ENCODE measurements at places on chromosomes 13 and 19.

GRCh38 chr13:46756977-46757376, 40.0 kb downstream of the ESD start:
- no peak for DNase-seq

DNA sequence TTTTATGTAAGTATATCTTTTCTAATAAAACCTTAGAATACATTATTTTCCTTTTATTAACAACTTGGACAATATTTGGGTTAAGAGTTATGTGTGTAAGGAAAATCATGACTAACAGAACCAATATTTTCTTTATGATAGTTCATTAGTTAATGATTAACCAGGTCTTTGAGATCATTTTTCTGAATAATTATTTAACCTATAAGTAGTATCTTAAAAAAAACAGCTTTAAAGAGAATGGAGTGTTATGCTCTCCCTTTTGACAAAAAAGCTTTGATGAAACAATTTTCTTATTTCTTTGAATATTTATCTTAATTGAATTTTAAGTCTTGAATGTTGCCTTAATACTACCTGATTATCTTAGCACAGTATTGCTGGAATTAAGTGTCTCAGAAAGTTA, 3.8 kb downstream of the SLAIN1 start:
- no peak for DNase-seq

DNA sequence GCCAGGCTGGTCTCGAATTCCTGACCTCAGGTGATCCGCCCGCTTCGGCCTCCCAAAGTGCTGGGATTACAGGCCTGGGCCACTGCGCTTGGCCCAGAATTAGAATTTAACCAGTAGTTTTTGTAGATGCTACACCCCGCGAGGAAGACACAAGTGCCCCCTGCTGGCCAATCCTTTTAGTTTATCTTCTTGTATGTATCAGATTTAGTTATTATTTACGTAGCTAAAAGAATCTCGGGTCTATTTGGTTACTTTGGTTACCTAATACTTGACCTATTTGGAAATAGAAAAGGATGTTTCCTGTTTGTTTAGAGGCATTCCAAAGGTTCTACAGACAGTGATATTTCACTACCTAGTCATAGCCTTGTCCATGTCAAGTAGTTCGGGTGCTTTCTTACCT, 22.0 kb downstream of the MUC16 start:
- no peak for DNase-seq

DNA sequence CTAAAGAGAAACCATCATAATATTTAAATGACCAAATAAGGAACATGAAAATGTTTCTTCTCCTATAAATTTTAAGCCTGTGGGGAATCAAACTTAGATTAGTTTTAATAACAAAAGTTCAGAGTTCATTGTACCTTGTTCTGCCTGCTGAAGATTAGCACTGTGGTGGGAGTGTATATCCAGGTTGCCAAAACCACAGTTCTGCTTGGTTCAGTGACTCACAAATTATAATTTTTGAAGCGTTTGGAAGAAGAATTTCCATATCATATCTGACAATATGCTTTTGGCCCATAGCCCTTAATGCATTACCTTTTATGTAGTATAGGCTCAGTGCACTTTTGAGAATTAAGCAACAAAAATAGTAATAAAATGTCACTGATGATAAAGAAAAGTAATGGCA, 545.2 kb downstream of the GPC6 start:
- DNase-seq, result no peak

DNA sequence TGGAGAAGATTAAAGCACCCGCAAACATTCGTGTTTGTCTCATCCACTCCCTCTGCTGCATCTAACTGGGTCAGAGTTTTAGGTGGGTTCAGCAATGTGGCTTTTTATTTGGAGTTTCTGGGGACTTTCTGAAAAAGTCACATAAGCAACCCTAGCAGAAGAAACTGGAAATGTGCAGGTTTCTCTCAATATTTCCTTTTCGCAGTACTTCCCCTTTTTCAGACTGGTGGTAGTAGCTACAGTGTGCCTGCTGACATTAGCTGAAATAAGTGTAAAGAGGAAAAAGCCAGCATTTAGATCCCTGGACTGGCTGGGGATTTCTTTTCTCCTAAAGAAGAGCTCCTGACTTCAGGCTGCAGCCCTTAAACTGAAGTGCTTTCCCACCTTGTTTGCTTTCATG, 15.9 kb upstream of the OLFM4 start:
- no peak for DNase-seq

DNA sequence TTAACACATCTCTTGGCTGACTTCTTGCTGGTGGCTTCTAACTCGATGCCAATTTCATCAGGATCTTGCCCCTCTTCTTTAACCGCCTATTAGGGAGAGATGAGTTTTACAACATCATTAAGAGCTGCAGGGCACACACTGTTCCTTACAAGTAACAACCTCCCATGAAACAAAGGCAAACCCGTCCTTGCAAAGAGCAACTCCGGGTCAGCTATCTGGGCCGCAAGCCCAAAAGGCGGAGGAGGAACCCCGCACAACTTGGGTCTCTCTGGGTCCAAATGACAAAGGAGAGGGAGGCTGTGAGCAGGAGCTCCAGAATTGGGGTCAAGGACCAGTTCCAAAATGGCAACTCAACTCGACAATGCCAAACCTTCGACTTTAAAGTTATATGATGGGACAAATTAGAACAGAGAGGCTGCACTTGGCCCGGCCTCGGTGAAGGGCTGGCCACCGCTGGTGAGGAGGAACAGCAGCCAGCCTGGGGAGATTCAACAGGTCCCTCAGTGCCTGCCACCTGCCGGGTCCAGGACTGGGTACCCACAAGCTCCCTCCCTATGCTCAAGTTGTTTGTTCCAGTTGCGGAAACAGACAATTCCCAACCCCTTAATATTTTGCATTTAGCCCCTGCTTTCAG, 1.1 kb downstream of the SAFB2 start:
- no peak for DNase-seq

DNA sequence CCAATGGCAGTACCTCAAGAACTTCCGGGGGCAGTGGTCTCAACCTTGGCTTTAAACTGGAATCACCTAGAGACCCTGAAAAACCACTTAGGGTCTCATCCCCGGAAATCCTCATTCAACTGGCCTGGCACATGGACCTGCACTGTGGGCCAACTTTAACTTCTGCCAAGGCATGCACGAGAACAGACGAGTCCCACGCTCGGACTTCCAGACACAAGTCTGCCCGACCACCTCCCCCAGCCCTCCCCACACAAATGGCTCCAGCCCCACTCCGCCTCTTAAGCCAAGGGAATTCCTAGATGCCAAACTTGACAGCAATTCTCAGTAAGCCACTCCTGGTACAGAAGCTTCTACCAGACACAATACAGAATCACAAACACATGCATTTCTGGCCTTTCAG, 114.0 kb downstream of the STK24 start:
- DNase-seq, result no peak

GRCh38 chr13:44989941-44990340, 603 bp downstream of the GPALPP1 start:
- no peak for DNase-seq

GRCh38 chr13:46051968-46052318, 603 bp downstream of the ZC3H13 start:
- no peak for DNase-seq

- DNase-seq, result no peak
Measured at GRCh38 chr19:18849838-18850400, 18.2 kb downstream of the UPF1 start.

DNA sequence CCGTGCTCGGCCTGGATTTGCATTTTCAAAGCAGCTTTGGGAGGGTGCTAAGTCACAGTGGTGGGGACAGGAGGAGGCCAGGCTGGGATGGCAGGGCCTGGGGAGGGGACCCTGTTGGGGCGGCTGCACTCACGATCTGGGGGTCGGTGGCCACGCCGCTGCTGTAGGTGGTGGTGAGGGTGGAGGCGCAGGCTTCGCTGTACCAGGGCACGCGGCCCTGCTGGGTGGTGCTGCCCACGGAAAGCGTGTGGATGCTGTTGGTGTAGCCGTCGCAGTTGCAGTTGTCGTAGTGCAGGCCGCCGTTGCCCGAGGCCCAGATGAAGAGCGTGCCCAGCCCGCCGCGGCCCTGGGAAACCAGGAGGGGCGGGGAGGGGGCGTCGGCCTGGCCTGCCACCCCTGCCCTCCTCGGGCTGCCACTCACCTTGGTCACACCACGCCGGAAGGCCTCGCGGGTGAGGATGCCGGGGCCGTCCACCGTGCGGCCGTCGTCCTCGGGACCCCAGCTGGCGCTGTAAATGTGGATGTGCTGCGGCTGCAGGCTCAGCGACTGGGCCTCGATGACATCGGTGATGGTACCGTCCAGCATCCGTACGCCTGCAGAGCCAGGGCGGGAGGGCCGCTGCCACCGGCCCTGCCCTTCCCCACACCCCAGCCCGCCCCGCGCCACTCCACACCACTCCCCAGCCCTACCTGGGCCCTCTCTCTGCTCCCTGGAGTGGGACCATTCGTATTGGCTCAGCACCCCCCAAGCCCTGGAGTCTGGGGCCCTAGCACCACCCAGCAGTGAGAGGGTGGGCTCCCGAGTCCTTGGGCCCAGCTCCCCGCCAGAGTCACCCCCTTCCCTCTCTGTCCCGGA, 3.2 kb downstream of the PCSK4 start:
- no peak for DNase-seq

DNA sequence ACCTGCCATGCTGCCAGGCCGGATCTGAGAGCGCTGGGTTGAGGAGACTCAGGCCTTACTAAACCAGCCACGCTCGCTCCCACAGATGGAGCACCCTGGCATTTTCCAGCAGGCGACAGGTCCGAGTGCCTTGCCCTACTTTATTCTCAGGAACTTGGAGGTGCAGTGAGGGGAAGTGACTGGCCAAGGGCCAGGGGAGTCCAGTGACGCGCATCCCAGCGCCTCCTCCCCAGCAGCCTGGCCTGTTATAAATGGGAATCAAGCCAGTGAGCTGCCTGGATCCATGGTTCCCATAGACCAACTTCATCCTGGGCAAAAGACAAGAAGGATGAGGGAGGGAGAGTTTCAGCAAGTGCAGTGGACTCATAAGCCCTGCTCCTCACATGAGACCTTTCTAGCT, 35.5 kb downstream of the TMED1 start:
- DNase-seq, result no peak

DNA sequence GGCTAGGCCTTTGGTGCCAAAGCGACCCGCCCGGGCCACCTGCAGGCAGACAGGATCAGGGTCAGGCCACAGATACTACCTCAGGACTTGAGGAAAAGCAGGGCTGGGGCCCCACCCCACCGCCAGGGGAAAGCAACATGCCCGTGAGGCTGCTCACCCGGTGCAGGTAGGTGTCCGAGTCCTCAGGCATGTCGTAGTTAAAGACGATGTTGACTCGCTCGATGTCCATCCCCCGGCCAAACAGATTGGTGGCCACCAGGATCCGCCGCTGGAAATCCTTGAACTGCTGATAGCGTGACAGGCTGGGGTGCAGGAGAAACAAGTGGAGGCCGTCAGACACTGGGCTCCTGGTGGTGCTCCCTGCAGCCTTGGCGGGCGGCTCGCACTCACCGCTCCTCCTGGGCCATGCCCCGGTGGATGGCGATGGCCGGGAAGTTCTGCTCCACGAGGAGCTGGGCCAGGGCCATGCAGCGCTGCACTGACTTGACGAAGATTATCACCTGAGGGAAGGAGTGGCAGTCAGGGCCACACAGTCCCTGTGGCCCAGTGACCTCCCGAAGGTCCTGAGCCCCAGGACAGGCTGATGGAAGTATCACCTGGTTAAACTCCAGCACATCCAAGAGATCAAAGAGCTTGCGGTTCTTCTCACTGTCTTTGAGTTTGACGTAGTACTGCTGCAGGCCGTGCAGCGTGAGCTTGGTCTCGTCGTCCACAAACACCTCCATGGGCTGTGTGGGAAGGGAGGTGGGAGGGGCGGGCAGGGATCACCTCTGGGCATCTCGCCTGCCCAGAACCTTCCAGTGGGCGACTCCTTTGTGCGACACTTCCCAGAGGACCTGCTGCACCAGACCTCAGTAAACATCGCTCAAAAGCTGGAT, 9.8 kb downstream of the DDX39A start:
- DNase-seq, result no peak

- no peak for DNase-seq
Measured at GRCh38 chr13:64459778-64460177, 2770.4 kb downstream of the PCDH9 start.

DNA sequence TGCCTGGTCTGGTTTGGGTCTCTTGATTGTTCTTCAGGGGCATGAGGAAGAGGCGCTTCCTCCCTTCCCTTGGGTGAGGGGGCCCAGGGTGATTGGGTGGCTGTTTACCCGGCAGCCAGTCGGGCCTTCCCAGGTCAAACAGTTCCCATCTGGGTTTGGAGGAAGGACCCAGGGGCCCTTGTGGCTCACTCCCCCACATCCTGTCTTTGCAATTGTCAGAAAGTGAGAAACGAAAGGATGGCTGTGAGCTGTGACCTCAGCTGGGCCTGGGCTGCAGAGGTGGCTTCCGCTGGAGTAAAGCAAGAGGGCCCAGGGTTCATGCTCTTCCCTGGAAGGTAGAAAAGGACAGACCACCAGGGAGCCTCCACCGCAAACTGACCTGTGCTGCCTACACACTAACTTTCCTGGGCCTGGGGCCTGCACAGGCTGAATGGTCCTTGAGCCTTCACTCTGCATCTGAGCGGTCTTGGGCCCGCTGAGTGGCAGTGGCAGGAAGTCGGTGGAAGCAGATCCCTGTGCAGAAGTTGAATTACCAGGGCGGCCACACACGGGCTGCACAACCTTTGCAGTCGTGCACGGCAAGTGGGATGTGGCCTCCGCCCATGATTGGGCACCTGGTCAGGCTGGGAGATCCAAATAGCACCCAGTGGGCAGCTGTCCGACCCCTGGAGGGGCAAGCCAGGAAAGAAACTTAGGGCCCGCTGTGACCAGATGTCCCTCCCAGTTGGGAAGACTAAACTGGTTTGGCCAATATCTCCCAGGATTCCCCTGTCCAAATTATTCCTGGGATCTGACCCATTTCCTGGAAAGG, 5.3 kb upstream of the CD79A start:
- DNase-seq, result no peak

DNA sequence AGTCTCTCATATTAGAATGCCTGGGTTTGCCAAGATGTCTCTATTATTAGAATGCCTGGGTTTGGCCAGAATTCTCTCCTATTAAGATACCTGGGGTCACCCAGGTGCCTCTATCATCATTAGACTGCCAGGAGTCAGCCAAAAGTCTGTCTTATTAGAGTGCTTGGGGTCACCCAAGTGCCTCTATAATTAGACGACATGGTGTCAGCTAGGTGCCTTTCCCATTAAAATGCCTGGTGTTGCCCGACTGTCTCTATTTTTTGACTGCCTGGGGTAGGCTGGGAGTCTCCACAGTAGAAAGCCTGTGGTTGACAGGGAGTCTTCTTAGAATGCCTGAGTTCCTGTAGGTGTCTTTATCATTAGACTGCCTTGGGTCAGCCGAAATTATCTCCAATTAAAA, 1536.6 kb downstream of the UQCRFS1 start:
- no peak for DNase-seq

DNA sequence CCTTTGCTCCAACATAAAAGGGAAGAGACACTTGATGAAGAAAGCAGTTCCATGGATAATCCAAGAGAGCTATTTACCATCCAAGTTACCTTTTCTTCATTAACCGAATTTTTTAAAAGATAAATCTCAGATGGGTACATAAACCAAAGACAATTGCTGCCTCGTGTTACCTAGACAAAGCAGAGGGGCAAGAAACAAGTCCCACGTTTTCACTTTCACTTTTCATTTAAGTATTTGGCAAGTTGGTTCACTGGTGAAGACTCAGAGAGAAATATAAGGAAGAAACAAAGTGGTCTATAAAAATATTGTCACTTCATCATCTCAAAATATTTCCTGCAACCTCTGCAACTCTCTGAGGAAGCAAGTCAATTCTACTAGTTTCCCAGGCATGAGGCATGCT, 446.1 kb downstream of the FGF14 start:
- DNase-seq, result no peak

- peak; percentile 70 for DNase-seq
Measured at GRCh38 chr19:49869009-49869483, 1.7 kb upstream of the PNKP start.
